Calu3 (cell line): ENCODE measurements at places on chromosomes 16 and 17. TPM values are rescaled to one million over a fixed set of nuclear protein-coding genes. Genes with fewer than 3 reads are reported as not detected.

TBC1D3K gene
- not detected in 2 replicates for total RNA-seq

TAF1C gene
- 77.4 and 78.5 TPM in 2 replicates for total RNA-seq

DNA sequence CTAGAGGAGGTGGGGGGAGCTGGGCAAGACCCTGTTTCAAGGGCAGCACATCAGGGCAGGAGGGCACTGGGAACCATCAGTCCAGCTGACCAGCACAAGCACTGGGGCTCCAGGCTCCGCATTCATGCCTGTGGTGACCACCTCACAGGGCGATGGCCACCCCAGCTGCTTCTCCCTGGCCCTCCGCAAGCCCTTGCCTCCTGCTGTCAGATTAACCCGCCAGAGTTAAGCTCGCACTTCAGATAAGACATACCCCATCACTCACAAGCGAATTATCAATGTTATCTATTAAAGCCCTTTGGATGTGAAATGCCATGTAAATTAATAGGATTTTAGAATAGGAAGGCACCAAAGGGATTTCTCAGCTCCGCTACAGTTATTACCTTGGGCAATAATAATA is 105.0 kb downstream of the CCDC182 start:
- no peak for DNase-seq

- DNase-seq = no peak
Measured at GRCh38 chr17:73686126-73686525, 41.9 kb upstream of the SDK2 start.

DNA sequence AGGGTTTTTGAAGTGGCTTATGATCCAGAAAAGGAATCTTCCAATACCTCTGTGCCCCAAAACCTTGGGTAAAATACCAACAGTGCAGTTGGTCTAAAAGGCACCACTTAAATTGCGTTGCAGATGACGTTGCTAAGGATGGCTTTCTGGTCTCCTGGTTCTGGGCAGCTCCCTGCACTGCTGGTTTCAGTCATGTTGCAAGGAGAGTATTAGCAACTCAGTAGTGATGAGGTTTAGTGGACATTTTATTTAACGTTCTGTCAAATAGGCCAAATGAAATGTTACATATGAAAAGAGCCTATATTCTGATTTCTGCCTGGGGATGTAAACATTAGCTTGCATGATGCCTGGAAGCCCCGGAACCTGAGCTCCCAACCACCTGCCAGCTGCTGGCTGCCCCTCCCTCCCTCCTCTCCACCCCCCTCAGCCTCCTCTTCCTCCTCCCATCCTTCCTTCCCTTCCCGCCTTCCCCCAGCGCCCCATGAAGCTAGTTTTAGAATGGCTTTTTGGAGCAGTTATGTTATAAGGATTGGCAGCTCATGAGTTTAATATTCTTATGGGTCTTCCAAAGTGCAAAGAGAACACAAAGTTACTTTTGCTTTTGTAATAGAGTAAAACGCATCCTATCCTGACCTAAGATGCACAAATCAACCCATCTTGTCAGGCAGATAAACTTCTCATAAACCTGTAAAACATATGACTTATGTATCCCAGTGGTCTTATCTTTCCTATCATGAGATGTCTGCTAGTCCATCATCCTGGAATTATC is 20.7 kb downstream of the CD7 start:
- no peak for DNase-seq

DNA sequence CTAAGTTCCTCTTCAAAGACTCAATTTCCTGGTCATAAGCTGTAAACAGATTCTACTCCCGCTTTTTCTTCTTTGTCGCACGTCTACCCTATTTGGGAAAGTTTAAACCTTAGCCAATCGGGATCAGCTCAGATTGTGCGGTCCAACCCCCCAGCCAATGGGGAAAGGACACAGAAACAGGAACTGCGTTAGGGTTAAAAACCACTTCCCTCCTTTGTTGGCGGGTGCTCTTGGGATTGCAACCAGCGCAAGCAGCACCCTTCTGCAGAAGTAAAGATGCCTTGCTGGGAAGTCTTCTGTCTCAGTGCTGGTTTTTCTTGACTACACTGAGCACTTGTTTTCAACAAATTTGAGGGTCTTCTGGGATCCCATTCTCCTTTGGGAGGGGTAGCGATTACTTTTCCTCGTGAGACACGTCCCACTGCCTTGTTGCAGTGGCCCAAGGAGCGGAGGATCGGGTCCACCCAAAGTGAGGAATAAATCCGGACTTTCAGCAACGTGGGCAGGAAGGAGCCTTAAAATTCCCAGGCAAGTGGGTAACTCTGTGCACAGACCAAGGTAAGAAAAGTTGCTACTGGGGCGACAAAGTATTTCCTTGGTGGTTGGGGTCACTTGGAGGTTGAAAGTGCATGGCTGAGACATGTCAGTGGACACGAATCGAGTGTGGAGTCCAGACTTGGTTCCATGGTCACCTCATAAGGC is 1.0 kb upstream of the YPEL3 start:
- no peak for DNase-seq

GRCh38 chr17:60827943-60828342 is 150.3 kb downstream of the BCAS3 start:
- DNase-seq = no peak

DNA sequence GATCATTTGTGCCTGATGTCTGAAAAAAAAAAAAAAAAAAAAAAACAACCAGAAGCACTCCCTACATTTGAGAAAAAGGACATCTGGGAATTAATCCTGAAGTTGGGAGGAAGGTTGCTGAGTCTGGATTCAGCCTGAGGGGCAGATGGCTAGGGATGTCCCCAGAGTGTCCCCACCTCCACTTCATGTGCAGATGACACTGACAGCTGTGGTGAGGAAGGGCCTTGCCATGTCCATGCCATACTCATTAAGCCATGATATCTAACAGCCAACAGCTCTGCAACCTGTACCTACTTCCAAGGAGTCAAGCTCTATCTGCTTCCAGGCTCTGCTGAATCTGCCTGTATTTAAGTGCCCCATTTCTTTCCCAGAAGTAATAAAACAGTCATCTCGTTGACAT is 356.0 kb downstream of the CA10 start:
- no peak for DNase-seq

DNA sequence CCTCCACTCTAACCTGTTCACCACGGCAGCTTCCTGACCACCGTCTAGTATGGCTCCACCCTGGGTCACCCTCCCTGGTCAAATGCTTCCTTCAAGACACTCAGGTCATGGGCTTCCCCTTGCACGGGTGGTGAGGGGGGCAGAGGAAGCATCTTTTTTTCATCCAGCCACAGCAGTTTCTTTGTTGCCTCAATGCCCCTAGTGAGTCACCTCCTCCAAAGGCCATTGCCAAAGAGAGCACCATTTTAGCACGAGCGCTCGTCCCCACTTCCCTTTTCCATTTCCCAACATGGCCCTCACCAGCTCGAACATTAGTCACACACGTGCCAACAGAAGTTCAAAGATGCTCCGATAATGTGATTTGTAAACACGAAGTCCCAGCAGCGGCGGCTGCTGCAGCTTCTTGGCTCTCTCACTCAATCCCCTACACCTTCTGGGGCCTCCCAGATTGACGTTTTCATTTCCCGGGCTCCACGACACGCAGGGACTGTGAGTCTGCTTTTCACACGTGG is 134.6 kb downstream of the GAS7 start:
- no peak for DNase-seq

DNA sequence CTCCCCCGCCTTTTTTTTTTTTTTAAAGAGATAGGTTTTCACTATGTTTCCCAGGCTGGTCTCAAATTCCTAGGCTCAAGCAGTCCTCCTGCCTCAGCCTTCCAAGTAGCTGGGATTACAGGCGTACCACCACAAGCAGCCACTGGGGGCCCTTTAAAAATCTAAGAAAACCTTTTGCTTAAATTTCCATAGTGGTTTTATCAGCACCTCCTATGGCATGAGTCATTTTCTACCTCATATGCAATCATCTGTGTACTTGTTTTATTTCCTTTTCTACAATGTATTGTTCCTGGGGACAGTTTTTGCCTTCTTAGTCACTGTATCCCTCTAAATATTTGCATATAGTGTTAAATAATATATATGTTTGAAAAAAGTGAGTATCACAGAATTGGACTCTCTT is 29.2 kb downstream of the GNA13 start:
- peak; percentile 57 for DNase-seq

HS3ST2 gene
- total RNA-seq = not detected in 2 replicates
